ENCODE measurements at places on chromosomes 6 and 20.

DNA sequence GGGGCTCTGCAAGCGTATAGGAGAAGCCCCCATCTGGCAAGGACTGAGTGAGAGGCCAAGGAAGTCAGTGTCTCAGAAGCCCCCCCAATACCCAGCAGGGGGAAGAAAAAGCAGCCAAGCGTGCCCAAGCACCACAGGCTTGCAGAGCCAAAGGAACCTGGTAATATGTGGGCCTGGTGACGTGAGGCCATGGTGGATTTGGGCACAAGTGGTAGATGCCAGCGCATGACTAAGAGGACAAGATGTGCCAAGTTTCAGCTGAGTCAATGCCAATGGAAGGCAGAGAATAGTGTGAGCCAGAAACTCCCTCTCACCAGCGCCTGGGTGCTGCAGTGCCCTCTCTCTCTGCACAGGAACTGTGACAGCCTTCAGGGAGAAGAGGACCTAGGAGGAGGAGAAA, 110.0 kb downstream of the QRSL1 start:
- no peak for DNase-seq

DNA sequence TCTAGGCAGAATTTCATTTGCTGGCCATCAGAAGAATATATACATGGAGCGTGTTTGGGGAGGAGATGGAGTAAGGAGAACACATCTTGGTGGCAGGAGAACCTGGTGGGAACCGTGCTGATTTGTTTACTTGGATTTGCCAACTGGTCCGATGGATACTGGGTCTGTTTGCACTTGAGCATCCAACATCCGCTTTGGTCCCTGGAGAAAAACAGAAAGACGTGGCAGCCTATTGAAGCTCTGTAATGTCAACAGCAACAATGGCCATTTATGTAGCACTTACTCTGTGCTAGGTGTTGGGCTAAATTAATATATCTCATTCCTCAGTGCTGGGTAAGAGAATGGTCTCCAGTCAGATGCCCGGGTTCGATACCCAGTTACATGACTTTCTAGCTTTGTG, 125.6 kb downstream of the BCAS1 start:
- no peak for DNase-seq

DNA sequence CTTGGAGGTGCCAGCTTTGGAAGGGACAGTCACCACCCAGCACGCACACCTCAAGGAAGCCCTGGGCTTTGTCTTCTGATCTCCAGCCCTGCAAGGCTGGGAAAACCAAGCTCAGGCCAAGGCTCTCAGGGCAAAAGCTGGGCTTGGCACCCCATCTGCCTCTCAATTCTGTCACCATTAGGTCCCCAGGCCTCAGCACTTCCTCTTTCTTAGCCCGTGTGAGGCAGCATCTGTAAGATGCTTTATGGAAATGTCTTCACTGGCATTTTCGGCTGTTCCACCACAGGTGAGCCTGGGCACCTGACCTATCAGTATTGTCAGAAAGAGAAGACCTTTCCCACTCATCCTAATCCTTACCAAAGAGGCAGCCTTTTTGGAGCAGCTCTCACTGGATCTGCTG, 24.6 kb downstream of the GMEB2 start:
- no peak for DNase-seq

DNA sequence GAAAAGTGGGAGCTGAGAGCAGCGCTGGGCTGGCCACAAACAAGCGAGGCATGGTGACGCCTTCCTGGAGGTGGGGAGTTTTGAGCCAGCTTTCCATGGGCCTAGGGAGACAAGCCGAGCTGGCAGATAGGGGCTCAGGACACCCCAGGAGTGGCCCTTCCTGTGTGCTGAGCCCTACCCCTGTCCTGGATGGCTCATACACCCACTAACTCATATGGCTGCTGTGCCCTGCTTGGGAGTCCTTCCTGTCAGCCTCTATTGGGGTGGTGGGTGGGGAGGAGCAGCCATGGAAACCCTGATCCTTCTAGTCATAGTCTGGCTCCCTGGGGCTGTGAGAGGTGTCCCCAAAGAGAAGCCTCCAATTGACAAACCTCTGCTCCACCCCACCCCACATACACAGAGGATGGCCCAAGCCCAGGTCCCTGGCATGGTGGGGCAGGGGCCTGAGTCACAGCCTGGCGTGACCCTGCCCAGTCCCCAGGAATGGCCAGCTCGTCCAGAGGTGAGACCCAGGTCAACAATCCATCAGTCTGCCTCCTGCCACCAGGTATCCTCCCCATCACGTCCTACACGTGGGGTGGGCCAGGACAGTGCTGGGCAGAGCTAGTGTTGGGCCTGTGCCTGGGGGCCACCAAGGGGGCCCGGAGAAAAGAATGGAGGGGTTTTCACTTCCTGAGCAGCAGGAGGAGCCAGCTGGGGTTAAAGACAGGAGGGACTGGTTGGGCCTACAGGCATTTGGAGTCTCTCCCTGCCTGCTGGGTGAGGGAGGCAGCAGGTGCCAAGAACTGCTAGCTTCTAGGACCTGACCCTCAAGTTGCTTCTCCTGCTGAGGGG, 52.2 kb downstream of the MRPL14 start:
- no peak for DNase-seq

GRCh38 chr6:15065261-15065989, 180.4 kb upstream of the JARID2 start:
- DNase-seq: no peak
